ENCODE measurements at places on chromosomes 7 and 10.

GRCh38 chr10:114064151-114065048, 20.7 kb downstream of the ADRB1 start:
- DNase-seq: no peak

- DNase-seq: no peak
Measured at GRCh38 chr7:153061910-153062528, 302.5 kb downstream of the ACTR3B start.

GRCh38 chr7:137572056-137572784, 228.7 kb upstream of the PTN start:
- DNase-seq: peak; percentile 31

DNA sequence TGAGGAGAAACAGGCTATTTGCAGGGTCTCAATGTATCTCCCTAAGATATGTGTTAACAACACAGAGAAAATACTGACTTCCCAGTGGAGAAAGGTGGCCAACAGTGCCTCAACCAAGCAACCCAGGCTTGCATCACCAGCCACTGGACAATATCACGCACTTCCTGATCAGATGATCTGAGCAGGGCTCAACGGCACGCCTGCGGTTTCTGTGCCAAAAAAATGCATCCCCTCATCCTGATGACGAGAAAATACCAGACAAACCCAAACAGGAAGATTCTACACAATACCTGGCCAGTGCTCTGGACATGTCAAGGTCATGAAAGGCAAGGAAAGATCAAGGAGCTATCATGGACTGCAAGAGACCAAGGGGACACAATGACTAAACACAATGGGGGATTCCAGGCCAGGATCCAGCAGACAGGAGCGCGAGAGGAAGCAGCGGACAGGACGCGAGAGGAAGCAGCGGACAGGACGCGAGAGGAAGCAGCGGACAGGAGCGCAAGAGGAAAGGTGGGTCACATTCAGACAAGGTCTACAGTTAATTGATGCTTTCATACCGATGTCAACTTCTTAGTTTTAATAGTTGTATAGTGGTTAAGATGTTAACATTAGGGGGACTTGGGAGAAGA, 51.1 kb downstream of the GNA12 start:
- DNase-seq: no peak

GRCh38 chr10:53574024-53574423, 801.4 kb upstream of the MBL2 start:
- DNase-seq: no peak

DNA sequence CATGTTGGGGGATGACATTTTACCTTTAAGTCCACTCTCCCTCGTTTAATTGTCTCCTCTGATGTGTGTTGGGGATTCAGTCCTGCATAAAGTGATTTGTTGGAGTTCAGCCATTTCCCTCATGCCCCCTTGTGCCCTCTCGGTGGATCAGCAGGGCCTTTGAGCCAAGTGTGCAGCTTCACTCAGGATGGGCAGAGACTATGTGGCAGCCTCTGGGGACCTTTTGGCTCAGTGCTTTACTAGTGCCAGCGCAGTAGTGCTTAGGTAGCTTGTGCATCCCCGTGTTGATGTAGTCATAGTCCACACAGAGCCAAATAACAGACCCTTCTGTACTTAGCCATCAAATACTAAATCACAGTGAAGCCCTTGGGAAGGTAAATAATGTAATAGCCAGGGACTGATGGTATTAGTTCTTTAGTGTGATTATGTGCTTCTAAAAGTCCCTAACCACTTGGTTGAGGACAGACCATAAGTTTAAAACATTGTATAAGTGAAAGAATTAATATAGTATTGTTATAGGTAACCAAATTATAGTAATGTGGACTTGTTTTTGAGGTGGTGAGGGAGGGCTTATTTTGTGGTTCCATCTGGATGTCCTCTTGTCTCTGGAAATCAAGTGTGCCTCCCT, 11.4 kb downstream of the BUB3 start:
- no peak for DNase-seq

DNA sequence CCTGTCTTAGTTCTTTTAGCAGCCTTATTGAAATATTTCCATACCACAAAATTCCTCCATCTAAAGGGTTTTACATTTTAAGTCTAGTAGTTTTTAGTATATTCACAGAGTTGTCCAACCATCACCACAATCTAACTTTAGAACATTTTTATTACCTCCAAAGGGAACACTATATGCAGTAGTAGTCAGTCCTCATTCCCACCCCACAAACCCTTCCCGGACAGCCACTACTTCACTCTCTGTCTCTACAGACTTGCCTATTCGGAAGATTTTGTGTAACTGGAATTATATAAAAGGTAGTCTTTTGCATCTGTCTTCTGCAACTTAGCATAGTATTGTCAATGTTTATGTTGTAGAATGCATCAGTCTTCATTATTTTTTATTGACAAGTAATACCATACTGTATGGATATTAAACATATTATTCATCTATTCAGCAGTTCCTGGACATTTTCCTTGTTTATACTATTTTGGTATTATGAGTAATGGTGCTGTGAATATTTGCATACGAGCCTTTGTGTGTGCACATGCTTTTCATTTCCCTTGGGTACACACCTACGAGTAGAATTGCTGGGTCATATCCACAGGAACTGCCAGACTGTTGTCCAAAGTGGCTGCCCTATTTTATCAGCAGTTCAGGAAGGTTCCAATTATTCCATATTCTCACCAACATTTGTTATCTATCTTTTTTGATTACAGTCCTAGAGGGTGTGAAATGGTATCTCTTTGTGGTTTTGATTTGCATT, 60.9 kb upstream of the LANCL2 start:
- no peak for DNase-seq

DNA sequence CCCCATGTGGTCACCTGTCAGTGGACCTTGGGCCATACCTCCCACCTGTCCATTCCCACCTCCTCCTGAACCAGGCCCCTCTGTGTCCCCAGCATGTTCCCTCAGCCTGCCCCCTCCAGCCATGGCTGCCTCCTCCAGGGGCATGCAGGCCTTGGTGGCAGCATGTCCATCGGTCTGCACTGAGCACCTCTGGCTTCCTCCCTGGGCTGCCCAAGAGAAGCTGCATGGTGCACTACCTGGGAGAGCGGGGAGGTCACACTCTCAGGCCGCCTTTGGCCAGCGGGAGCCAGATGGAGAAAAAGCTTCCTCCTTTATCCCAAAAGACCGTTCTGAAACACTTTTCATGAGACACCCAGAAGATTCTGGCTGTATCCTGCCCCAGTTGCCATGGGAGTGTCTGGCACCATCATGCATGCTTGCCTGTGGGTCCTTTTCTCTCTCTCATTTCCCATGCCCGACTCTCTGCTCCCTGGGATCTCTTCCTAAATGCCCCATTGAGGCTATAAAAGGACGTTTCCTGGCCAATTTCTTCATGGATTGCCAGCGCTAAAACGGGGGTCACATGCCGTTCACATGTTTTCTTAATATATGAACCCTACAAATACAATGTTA, 45.5 kb upstream of the MGMT start:
- no peak for DNase-seq

DNA sequence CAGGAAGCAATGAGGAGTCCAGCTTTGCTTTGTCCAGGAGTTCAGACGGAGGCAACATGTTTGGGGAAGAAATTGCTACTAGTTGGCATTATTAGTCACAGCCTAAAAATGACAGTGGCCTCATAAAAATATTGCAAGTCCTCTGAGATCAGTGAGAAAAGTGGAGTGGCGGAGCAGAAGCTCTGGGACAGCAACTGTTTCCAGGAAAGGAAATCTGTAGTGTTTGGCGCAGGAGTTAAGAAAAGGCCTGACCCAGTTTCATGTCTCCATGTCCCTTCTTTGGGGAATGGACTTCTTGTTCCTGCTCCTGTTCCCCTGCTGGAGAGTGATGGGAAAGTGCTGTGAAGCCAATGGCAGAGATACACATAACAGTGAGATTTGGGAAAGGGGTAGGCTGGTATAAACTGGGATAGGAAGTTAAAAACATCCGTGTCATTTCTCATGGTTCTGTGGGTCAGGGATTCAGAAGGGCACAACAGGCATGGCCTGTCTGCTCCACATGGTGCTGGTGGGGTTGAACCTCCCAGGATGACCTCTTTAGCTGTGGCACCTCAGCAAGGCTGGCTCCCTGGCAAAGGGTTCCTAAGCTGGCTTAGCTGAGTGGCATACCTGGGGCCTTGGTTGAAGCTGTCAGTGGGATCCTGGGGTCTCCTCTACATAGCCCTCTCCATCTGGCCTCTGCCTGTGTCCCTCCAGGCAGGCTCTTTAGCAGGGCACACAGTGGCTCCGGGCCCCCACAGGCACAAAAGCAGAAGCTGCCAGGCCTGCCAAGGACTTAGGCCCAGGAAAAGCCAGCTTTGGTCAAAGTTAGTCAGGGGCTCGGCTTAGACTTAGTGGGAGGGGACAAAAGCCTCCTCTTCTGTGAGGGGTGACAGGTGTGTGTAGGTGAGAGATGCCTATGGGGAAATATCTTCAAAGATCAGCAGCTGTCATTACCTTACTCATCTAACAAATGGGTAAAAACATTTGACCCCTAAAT, 77.7 kb downstream of the WDFY4 start:
- no peak for DNase-seq

GRCh38 chr10:88097092-88097516, 233.7 kb downstream of the PTEN start:
- DNase-seq: peak; percentile 19

DNA sequence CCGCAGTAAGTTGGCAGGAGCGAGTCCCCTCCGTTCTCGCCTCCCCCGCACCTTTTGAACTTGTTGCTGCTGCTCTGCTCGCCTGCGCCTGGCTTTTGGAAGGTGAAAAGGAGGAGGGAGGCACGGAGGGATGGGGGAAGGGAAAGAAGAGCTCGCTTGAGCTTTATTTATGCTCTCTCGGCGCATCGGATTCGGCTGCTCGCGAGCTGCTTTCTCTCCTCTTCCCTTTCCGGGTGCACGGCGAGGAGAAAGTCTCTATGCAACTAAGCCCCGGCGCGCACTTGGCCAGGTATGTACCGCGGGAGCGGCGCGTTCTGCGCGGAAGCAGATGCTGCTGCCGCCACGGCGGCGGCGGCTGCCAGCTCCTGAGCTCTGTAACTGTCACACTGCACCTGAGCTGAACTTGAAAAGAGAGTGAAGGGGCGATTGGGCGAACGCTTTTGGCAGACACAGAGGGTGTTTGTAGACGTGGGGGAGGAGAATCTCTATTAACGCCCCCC, 551 bp downstream of the KCND2 start:
- DNase-seq: peak; percentile 18

DNA sequence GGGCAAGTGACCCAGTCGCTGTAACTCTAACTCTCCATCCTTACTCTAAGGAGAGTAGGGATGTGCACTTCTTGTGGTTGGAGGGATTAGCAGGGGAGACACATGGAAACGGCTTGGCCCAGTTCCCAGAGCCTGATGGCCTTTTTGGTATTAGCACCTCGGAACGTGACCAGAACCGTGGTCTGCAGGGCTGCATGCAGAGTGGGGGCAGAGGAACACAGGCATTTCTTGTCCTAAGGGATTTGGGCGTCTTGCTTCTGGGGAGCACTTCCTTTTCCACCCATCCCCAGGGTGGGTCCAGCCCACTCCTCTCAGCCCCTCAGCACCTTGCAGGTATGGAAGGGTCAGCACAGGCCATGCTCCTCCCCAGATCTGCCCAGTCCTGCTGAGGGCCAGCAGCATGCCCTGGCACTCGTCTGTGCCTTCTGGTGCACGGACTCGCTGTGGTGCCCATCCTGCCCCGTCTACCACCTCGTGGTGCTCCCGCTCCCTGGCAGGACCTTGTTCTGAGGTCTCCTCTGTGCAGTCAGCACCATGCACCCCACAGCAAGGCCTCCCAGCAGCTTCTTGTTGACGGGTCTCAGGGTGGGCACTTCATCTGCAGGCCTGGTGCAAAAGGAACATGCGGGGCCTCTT, 109.6 kb downstream of the ACTR3B start:
- DNase-seq: no peak

- DNase-seq: no peak
Measured at GRCh38 chr10:108097258-108097657, 932.8 kb upstream of the SORCS1 start.

DNA sequence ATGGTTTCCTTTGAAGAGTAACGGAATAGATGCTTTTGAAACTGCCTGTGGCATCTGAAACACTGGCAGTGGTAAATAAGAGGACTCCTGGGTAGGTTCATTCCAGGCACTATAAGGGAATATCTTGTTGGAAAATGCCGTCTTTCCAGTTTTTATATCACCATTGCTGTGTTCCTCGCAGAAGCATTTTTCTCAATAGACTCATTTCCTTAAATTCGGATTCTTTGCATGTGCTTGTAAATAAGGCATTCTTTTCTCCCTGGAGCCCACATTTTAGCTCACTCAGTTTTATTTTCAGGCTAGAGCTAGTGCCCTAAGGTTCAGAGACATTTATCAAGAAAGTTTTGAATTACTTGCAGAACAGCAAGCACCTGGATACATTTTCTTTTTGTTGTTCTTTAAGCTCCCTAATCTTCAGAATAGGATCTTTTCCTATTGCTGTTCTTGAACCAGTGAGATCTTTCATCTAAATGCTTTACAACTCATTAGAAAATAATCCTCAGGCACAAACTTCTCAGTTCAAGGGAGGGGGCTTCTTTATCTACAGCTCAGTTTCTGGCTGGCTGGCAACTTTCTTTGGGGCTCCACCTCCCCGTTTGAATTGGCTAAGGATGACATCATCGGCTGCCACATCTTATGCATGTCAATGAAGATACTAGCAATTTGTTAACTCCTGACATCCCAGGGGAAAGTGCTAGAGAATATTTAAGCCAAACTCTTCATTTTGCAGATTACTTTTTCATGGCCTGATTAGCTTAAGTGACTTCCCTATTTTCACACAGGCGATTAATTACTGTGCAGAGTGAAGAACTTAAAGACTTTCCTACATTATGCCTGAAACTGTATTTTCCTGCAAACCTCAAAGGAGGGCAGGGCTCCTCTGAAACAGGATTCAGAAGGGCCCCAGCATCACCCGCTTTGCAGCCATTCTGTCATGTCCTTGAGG, 133.7 kb upstream of the RSU1 start:
- DNase-seq: peak; percentile 57

- no peak for DNase-seq
Measured at GRCh38 chr7:101728128-101728527, 89.3 kb upstream of the CUX1 start.

- peak; percentile 52 for DNase-seq
Measured at GRCh38 chr7:114864278-114864677, 57.6 kb upstream of the MDFIC start.

DNA sequence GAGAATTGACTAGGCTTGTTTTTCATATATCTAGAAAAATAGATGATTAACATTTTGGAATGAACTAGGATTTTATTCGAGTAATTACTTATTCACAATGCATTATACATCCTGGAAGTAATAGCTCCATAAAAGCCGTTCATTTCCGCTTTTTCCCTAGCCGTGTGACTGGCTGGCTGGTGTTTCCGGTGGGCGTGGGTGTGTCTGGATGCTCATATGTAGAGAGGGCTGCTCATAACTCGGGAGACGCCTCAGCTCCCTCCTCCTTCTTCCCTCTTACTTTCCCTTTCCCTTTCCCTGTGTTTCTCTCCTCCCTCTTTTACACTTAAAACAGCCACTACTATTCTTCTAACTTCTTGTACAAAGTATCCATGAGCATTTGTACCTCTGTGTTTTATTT, 187.7 kb upstream of the VSTM2A start:
- DNase-seq: no peak

DNA sequence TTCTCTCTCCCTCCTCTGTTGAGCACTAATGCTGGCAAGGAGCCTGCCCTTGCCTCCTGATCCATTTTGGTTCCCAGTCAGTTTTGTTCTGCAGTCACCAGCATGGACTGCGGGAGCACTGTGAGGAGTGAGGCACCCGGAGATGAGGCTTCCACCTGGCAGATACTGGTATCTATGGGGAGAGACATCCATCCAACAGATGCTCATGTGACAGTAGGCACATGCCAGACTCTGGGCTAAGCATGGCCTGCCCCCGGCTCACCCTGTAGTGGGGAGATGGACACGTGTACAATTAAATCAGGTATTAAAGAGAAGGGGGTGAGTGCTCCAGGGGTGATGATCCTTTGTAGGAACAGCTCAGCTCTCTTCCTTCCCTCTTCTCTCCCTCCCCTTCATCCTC, 74.0 kb upstream of the PODXL start:
- DNase-seq: no peak
